ENCODE measurements at places on chromosomes 1 and 21. TPM values are rescaled to one million over a fixed set of nuclear protein-coding genes. Genes with fewer than 3 reads are reported as not detected.

The SLC5A9 gene
- total RNA-seq = 0.17 TPM

The FMO5 gene
- 3.3 TPM for total RNA-seq

The AMY1B gene
- total RNA-seq = not detected

The CYP4X1 gene
- total RNA-seq = 1.6 TPM

The FHAD1 gene
- total RNA-seq = not detected

The TBX19 gene
- 0.55 TPM for total RNA-seq

The C1orf185 gene
- total RNA-seq = not detected

The SH3D21 gene
- total RNA-seq = 1.1 TPM

The ADORA3 gene
- total RNA-seq = 4.1 TPM

The LAMC2 gene
- total RNA-seq = 3.7 TPM

The HUNK gene
- total RNA-seq = 0.40 TPM

The CLEC20A gene
- total RNA-seq = not detected
